ENCODE measurements at places on chromosomes 6 and 20. TPM values are rescaled to one million over a fixed set of nuclear protein-coding genes. Genes with fewer than 3 reads are reported as not detected.
A peak's percentile ranks its signal among the peaks of the same experiment; 100 is the strongest.

Gene HTR1E
- not detected for total RNA-seq

Gene SRMS
- total RNA-seq, result not detected

- no peak overlapping the region for H3K27ac ChIP-seq
- no peaks in the 10 kb centered on the region for H3K27me3 ChIP-seq
- no peak overlapping the region for H3K4me3 ChIP-seq
These were observed 1.2 kb downstream of the NOX3 start for GRCh38 chr6:155454471-155454870.

DNA sequence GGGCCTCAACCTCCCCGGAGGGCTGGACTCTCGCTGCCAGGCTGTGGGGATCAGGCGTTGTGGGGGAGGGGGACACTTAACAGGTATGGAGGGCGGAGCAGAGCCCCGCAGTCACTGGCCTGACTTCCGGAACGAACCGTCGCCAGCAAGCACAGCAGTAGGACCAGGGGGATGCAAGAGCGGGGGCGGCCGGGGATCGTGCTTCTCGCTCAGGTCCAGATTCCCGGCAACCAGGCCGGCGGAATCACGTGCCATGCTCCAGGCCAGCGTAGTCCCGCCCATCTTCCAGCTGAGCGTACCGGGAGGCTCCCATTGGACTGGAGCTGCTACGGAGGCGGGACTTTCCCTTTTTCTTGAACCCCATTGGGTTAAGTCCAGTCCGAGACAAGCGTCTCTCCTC, 10.0 kb upstream of the POU5F1 start:
- DNase-seq, result peak; percentile 79
- H3K4me3 ChIP-seq, result peak overlapping the region; percentile 79
- H3K36me3 ChIP-seq, result no peaks in the 10 kb centered on the region

DNA sequence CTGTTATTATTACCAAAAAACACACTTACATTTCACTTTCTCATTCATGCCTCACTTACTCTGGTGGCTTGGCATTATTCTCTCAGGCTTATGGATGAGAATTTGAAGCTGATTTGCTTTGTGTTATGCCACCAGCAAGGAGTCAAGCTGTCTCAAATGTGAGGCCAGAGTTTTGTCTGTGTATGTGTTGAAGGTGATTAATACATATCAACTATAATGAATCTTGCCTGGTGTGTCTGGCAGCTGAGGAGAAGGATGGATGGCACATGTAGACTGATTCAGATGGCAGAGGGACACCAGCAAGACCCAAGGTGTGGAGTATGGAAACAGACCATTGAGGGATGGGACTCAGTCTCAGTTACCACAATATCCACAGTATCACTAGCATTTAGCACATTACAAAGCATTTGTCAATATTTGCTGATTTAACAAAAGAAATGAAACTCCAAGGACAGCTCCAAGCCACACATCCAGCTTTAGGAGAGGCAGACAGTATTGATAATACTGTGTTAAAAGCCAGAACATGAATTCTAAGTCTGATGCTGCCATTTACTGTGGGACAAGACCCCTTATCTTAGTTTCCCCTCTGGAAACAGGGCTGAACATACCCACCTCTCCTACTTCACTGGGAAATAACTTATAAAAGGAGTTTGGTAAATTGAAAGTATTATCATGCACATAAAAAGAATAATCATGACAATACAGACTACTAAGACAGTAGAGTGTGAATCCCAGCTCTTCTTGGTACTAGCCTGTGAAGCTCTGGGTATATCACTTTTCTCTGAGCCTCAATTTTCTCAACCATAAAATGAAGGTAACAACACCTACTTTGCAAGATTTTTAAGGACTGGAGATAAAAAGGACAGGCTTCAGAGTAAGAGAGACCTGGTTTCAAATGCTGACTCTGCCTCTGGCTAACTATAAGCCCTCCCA, 11.2 kb downstream of the BCL2L1 start:
- DNase-seq, result no peak
- no peaks in the 10 kb centered on the region for H3K27me3 ChIP-seq
- H3K4me1 ChIP-seq, result peaks cover 92% of the 10 kb centered on the region
- H3K36me3 ChIP-seq, result peaks cover 85% of the 10 kb centered on the region
- no peak overlapping the region for H3K4me3 ChIP-seq

GRCh38 chr6:120632975-120633374, 701.3 kb downstream of the TBC1D32 start:
- H3K4me1 ChIP-seq, result no peaks in the 10 kb centered on the region
- no peaks in the 10 kb centered on the region for H3K27me3 ChIP-seq
- H3K27ac ChIP-seq, result no peak overlapping the region
- no peaks in the 10 kb centered on the region for H3K36me3 ChIP-seq

GRCh38 chr6:13049666-13050254, 278.6 kb downstream of the TBC1D7 start:
- no peak overlapping the region for H3K4me3 ChIP-seq
- no peaks in the 10 kb centered on the region for H3K4me1 ChIP-seq
- H3K27me3 ChIP-seq, result peaks cover 9% of the 10 kb centered on the region
- no peak for DNase-seq
- no peak overlapping the region for H3K27ac ChIP-seq
- no peaks in the 10 kb centered on the region for H3K36me3 ChIP-seq

DNA sequence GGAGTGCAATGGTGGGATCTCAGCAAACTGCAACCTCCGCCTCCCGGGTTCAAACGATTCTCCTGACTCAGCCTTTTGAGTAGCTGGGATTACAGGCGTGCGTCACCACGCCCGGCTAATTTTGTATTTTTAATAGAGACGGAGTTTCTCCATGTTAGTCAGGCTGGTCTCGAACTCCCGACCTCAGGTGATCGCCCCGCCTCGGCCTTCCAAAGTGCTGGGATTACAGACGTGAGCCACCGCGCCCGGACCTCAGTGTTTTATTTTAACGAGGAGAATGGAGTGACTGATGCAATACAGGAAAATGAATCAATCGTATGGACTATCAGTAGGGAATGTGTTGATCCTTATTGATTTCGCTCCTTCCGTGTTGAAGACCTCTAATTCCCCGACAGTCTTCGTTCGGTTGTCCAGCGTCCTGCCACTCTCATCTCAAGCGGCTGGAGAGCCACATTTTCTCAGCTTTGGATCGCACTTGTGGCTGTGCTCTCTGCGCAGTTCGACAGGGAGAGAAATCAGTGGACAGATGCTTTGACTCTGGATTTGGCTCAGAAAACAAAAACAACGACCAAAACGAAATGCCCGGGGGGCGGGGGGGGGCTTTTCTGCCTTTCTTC, 166.2 kb downstream of the TRIM27 start:
- H3K36me3 ChIP-seq, result peaks cover 2% of the 10 kb centered on the region
- DNase-seq, result no peak
- peaks cover 54% of the 10 kb centered on the region for H3K27me3 ChIP-seq

DNA sequence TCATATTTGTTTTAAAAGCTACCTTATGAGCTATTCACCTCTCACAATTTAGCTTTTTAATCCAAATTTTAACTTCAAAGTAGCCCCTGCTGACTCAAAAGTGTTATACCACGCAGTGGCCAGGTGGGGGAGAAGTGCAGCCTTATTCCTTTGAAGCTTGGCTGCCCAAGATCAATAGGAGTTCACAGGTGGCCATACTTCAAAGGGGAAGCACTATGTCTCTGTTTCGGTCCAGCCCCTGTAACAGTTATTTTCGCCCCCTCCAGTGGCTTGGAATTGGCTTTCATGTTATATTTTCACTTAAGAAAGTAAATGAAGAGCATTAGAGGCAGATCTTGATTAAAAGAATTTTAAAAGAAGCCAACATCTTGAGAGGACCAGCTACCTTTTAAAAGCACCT, 608.4 kb downstream of the EPHA7 start:
- H3K36me3 ChIP-seq, result no peaks in the 10 kb centered on the region
- H3K27ac ChIP-seq, result no peak overlapping the region
- DNase-seq, result peak; percentile 26
- no peaks in the 10 kb centered on the region for H3K27me3 ChIP-seq
- no peak overlapping the region for H3K4me3 ChIP-seq

DNA sequence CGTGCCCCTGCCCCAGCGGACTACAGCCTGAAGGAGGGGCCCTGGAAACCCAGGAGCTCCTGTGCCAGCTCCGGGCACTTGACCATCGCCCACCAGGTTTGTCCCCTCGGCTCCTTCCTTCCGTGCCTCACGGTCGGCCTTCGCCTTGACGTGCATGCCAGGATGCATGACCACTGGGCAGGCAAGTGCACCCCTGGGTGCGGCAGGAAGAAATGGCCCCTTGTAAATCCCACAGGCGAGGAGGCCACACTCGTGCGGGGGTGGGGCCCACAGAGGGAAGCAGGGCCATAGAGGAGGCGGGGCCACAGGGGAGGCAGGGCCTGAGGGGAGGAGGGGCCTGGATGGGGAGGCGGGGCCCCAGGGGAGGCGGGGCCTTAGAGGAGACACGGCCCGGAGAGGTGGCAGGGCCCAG, 81.7 kb downstream of the YTHDF1 start:
- no peaks in the 10 kb centered on the region for H3K36me3 ChIP-seq
- no peaks in the 10 kb centered on the region for H3K4me1 ChIP-seq
- DNase-seq, result no peak
- H3K4me3 ChIP-seq, result no peak overlapping the region
- no peak overlapping the region for H3K27ac ChIP-seq

GRCh38 chr20:57609086-57609841, 11.0 kb downstream of the ZBP1 start:
- H3K4me3 ChIP-seq, result no peak overlapping the region
- no peaks in the 10 kb centered on the region for H3K27me3 ChIP-seq
- peaks cover 6% of the 10 kb centered on the region for H3K4me1 ChIP-seq
- H3K36me3 ChIP-seq, result peaks cover 6% of the 10 kb centered on the region
- no peak for DNase-seq

Data from activated naive CD4-positive, alpha-beta T cell treated with anti-CD3 and anti-CD28 coated beads for 36 hours (primary cell).